Activated naive CD8-positive, alpha-beta T cell treated with anti-CD3 and anti-CD28 coated beads, Interleukin-2, amount 10 ng/mL, durations not matched to agents 7 days and 5 days (primary cell): ENCODE measurements at places on chromosomes 5 and 9. TPM values are rescaled to one million over a fixed set of nuclear protein-coding genes. Genes with fewer than 3 reads are reported as not detected.
A peak's percentile ranks its signal among the peaks of the same experiment; 100 is the strongest.

The SPATA6L gene
- 1.0 TPM for total RNA-seq

The ADAMTSL2 gene
- 0.17 TPM for total RNA-seq

DNA sequence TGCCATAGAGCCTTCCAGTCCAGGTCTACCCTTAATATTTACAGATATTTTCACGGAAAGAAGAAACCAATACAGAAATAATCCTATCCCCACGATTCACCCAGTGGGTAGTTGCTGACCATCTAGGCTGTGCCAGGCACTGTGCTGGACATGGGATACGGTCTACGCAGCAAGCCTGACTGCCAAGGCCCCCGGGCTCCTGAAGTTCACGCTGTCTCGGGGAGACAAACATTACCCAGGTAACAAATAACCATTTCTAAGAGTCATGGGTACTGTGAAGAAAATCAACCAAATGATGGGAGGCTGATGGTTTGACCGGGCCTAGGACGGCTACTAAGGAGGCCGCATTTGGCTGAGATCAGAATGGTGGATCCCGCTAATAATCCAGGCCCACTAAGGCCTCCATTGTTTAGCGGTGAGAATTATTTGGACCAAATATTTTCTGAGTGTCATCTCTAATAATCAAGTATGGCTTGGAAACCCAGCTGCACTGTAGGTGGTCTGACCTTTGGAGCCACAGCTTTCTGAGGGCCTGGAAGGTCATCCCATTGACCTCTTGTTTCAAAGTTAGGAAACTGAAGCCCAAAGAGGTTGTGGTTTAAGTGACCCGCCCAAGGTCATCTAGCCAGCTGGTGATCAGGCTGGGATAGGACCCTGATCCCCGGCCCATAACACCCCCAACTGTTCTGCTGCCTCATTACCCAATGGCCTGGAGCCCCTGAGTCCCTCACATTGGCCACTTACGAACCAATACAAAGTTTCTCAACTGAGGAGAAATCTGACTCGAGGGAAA is 82.4 kb downstream of the AK8 start:
- DNase-seq: no peak
- no peaks in the 10 kb centered on the region for H3K36me3 ChIP-seq
- H3K4me3 ChIP-seq: no peak overlapping the region
- peaks cover 3% of the 10 kb centered on the region for H3K4me1 ChIP-seq
- H3K27ac ChIP-seq: no peak overlapping the region

- no peaks in the 10 kb centered on the region for H3K27me3 ChIP-seq
- H3K4me3 ChIP-seq: peak overlapping the region; percentile 3
- H3K36me3 ChIP-seq: peaks cover 5% of the 10 kb centered on the region
- DNase-seq: no peak
- peak overlapping the region; percentile 39 for H3K27ac ChIP-seq
- H3K4me1 ChIP-seq: peaks cover 26% of the 10 kb centered on the region
Measured at GRCh38 chr5:36722900-36723299, 116.5 kb downstream of the SLC1A3 start.

DNA sequence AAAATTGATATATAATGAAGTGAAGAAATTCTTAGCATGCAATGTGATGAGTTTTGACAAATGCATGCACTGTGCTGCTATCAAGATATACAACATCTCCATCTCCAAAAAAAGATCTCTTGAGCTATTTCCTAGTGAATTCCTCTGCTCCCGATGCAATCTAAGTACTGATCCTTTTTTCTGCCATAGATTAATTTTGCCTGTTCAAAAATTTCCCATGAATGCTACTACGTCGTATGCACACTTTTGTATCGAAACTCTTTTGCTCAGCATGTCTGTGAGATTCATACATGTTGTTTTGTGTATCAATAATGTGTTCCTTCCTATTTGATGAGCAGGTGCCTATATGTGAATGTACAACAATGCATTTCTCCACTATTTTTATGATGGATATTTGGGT is 647.4 kb downstream of the MTRR start:
- no peaks in the 10 kb centered on the region for H3K4me1 ChIP-seq
- no peak overlapping the region for H3K4me3 ChIP-seq
- DNase-seq: no peak
- peaks cover 2% of the 10 kb centered on the region for H3K27me3 ChIP-seq
- H3K36me3 ChIP-seq: no peaks in the 10 kb centered on the region

DNA sequence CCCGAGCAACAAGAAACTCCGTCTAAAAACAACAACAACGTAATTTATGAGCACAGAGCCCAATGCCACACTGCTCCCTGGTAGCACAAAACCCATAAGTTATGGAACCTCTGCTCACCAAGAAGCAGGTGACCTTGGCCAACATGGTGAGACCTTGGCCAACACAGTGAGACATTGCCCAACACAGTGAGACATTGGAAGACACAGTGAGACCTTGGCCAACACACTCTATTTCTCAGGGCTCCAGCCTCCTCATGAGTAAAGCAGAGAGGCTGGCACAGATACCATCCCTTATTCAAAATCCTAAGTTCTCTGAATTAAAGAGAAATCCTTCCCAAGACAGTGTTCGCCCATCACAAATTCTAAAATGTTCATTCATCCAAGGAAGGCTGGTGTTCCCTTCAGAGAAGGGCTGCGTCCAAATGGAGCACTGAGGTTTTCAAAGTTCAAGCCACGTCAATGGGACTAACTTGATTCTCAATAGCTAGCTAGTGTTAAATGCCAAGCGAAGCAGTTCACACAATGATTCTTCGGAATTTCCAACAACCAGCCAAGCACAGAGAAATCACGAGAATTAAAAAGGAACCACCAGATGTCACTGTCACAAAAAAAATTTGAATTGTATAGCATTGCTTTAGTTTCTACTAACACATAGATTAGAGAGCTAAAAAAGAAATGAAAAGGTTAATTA is 29.5 kb downstream of the TTC39B start:
- no peak overlapping the region for H3K27ac ChIP-seq
- H3K4me3 ChIP-seq: no peak overlapping the region
- peaks cover 7% of the 10 kb centered on the region for H3K4me1 ChIP-seq
- H3K27me3 ChIP-seq: no peaks in the 10 kb centered on the region

- no peak for DNase-seq
- no peaks in the 10 kb centered on the region for H3K4me1 ChIP-seq
- no peak overlapping the region for H3K27ac ChIP-seq
- no peak overlapping the region for H3K4me3 ChIP-seq
- no peaks in the 10 kb centered on the region for H3K36me3 ChIP-seq
Measured at GRCh38 chr5:107072967-107073366, 597.8 kb downstream of the EFNA5 start.

- H3K4me1 ChIP-seq: peaks cover 26% of the 10 kb centered on the region
- H3K36me3 ChIP-seq: peaks cover 7% of the 10 kb centered on the region
- peak; percentile 60 for DNase-seq
- peaks cover 81% of the 10 kb centered on the region for H3K27me3 ChIP-seq
- peak overlapping the region; percentile 81 for H3K4me3 ChIP-seq
- peak overlapping the region; percentile 60 for H3K27ac ChIP-seq
Measured at GRCh38 chr5:135032999-135033861, 798 bp downstream of the PITX1 start.
